Activated T-helper 1 cell treated with anti-CD3 and anti-CD28 coated beads, Interleukin-12 subunit alpha, Interleukin-12 subunit beta, Interleukin-2, Interleukin-4 antibody, amounts not matched to agents 30 ng/mL and 10 ng/mL and 1 ng/mL, durations not matched to agents 14 hours and 24 hours and 36 hours (primary cell): ENCODE measurements at places on chromosomes 3 and 15.

GRCh38 chr3:182861348-182861747 lies 68.0 kb downstream of the ATP11B start:
- H3K27ac ChIP-seq, result peak overlapping the region; percentile 24
- H3K4me3 ChIP-seq, result no peak overlapping the region
- peaks cover 29% of the 10 kb centered on the region for H3K4me1 ChIP-seq
- no peaks in the 10 kb centered on the region for H3K27me3 ChIP-seq

GRCh38 chr3:193743702-193744047 lies 150.7 kb downstream of the OPA1 start:
- no peaks in the 10 kb centered on the region for H3K36me3 ChIP-seq
- DNase-seq, result no peak
- H3K4me1 ChIP-seq, result peaks cover 17% of the 10 kb centered on the region
- H3K27ac ChIP-seq, result peak overlapping the region; percentile 37
- H3K4me3 ChIP-seq, result peak overlapping the region; percentile 61

DNA sequence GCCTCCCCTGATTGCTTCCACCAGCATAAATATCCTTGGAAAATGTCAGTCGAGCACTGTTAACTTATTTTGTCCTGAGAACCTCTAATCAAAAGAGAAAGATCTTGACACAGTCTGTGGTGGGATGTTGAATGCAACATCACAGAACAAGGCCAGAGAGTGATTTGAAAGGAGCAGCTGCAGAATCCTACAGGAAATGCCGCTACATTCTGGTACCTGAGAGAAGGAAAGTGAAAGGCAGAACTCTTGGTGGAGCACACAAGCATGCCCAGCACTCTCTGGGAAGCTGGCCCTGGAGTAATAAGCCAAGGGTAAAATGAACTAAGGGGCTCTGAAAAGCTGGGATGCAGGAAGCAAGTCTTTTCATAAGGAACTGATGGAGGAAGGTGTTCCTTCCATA lies 75.8 kb downstream of the CBLB start:
- peaks cover 65% of the 10 kb centered on the region for H3K4me1 ChIP-seq
- H3K27ac ChIP-seq, result no peak overlapping the region
- no peaks in the 10 kb centered on the region for H3K27me3 ChIP-seq
- H3K36me3 ChIP-seq, result peaks cover 55% of the 10 kb centered on the region
- no peak overlapping the region for H3K4me3 ChIP-seq

- no peak for DNase-seq
- no peaks in the 10 kb centered on the region for H3K27me3 ChIP-seq
- no peaks in the 10 kb centered on the region for H3K4me1 ChIP-seq
Observed at GRCh38 chr3:102790747-102791325, 356.0 kb downstream of the ZPLD1 start.

- peak overlapping the region; percentile 50 for H3K4me3 ChIP-seq
- DNase-seq, result peak; percentile 11
- H3K27ac ChIP-seq, result peak overlapping the region; percentile 84
- peaks cover 20% of the 10 kb centered on the region for H3K27me3 ChIP-seq
- peaks cover 62% of the 10 kb centered on the region for H3K4me1 ChIP-seq
Observed at GRCh38 chr15:83200162-83200561, 7.5 kb downstream of the HDGFL3 start.

GRCh38 chr15:62895905-62896316 lies 146.6 kb upstream of the TPM1 start:
- no peaks in the 10 kb centered on the region for H3K36me3 ChIP-seq
- H3K4me1 ChIP-seq, result no peaks in the 10 kb centered on the region
- no peak for DNase-seq

- no peak overlapping the region for H3K4me3 ChIP-seq
- no peaks in the 10 kb centered on the region for H3K27me3 ChIP-seq
- H3K4me1 ChIP-seq, result no peaks in the 10 kb centered on the region
- H3K36me3 ChIP-seq, result no peaks in the 10 kb centered on the region
- H3K27ac ChIP-seq, result no peak overlapping the region
Observed at GRCh38 chr3:54599716-54600115, 328.1 kb downstream of the LRTM1 start.

GRCh38 chr3:133162265-133162664 lies 124.1 kb downstream of the TMEM108 start:
- DNase-seq, result no peak
- H3K36me3 ChIP-seq, result no peaks in the 10 kb centered on the region
- H3K27ac ChIP-seq, result no peak overlapping the region

DNA sequence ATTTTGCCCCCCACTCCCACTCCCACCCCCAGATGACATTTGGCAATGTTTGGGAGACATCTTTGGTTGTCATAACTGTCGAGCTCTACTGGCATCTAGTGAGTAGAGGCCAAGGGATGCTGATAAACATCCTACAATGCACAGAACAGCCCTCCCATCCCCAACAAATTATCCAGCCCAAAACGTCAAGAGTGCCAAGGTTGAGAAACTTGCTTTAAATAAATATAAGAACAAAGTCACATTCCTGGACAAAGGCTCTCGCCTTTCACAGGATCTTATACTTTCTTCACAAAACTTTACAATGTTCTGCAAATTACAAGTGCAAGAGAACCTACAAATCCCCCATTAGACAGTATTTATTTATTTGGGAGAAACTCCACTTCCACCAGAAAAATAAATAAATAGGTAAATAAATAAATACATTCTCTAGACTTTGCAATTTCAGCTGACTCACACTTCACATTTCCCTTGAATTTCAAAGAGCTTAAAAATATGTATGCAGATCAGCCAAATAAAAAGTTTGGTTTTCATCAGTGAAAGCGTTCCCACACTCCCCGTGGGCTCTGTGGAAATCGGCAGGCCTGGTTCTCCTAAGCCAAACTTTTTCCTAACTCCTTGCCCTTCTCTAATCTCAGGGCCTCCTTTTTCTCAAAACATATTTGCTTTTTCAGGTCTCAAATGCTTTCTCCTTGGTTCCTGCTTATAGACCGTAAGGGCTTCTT lies 12.7 kb upstream of the CPA3 start:
- no peak for DNase-seq
- H3K27ac ChIP-seq, result no peak overlapping the region
- peaks cover 7% of the 10 kb centered on the region for H3K27me3 ChIP-seq
- no peaks in the 10 kb centered on the region for H3K36me3 ChIP-seq

GRCh38 chr15:66730168-66731021 lies 28.4 kb downstream of the SMAD6 start:
- no peak overlapping the region for H3K4me3 ChIP-seq
- H3K36me3 ChIP-seq, result no peaks in the 10 kb centered on the region
- H3K4me1 ChIP-seq, result no peaks in the 10 kb centered on the region
- DNase-seq, result no peak
- peaks cover 2% of the 10 kb centered on the region for H3K27me3 ChIP-seq
- H3K27ac ChIP-seq, result no peak overlapping the region

GRCh38 chr3:40445880-40446279 lies 11.3 kb upstream of the RPL14 start:
- no peak for DNase-seq
- H3K36me3 ChIP-seq, result peaks cover 2% of the 10 kb centered on the region
- H3K27me3 ChIP-seq, result no peaks in the 10 kb centered on the region
- H3K27ac ChIP-seq, result no peak overlapping the region
- H3K4me1 ChIP-seq, result no peaks in the 10 kb centered on the region
- H3K4me3 ChIP-seq, result no peak overlapping the region

DNA sequence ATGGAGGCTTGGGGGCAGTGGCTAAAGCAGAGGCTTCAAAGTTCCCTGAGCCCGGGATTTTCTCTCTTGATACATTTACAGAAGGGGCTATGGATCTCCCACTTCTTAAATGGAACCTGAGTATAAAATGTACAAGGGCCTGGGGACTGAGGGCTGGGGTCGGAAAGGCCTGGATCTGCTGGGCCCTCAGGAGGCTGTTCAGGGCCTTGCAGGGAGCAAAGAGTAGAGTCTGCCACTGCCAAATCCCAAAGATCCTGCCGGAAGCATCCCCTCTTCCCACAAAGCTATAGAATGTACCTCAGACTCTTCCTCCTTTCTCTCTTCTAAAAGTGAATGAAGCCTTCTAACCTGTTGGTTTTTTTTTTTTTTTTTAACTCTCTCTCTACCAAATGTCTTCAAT lies 59.8 kb upstream of the ARHGEF3 start:
- peak overlapping the region; percentile 79 for H3K27ac ChIP-seq
- no peak for DNase-seq
- peak overlapping the region; percentile 29 for H3K4me3 ChIP-seq
- H3K27me3 ChIP-seq, result no peaks in the 10 kb centered on the region

DNA sequence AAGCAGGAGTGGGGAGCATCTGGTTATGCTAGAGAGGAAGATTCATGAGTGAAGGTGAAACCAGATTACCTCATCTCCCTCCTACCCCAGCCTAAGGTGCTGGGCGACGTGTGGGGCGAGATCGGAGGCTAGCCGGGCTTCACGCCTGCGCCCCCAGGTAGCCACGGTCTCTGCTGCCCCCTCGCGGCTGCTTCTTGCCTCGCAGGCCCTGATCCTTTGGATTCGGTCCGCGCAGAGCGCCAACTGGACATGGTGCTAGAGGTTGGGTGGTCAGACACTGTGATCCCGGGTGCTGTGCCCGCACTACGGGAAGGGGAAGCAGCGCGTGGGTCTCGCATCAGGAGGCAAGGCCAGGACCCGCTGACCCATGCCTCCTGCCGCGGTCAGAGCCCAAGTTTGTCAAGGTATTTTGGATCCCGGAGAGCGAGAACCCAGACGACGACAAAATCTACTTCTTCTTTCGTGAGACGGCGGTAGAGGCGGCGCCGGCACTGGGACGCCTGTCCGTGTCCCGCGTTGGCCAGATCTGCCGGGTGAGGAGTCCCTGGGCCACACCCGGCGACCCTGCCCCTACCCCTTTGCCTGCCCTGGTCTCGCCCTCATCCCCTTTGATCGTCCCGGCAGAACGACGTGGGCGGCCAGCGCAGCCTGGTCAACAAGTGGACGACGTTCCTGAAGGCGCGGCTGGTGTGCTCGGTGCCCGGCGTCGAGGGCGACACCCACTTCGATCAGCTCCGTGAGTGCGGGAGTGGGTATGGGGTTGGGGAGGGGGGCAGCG lies 4.2 kb downstream of the SEMA3B start:
- DNase-seq, result peak; percentile 82
- H3K36me3 ChIP-seq, result no peaks in the 10 kb centered on the region
- peaks cover 21% of the 10 kb centered on the region for H3K4me1 ChIP-seq
- H3K4me3 ChIP-seq, result peak overlapping the region; percentile 71

GRCh38 chr15:80567721-80568157 lies 127.4 kb upstream of the ABHD17C start:
- H3K4me3 ChIP-seq, result no peak overlapping the region
- H3K4me1 ChIP-seq, result no peaks in the 10 kb centered on the region
- H3K27ac ChIP-seq, result no peak overlapping the region
- no peak for DNase-seq

GRCh38 chr3:85725809-85726208 lies 767.0 kb downstream of the CADM2 start:
- no peaks in the 10 kb centered on the region for H3K4me1 ChIP-seq
- H3K4me3 ChIP-seq, result no peak overlapping the region
- H3K27me3 ChIP-seq, result no peaks in the 10 kb centered on the region
- H3K36me3 ChIP-seq, result no peaks in the 10 kb centered on the region

- no peak for DNase-seq
- H3K4me1 ChIP-seq, result no peaks in the 10 kb centered on the region
- peaks cover 37% of the 10 kb centered on the region for H3K27me3 ChIP-seq
- no peak overlapping the region for H3K4me3 ChIP-seq
- no peaks in the 10 kb centered on the region for H3K36me3 ChIP-seq
Observed at GRCh38 chr3:124890573-124891190, 3.5 kb upstream of the ITGB5 start.

GRCh38 chr15:63436872-63437375 lies 55.3 kb upstream of the CA12 start:
- DNase-seq, result peak; percentile 68
- peaks cover 6% of the 10 kb centered on the region for H3K27me3 ChIP-seq
- peak overlapping the region; percentile 32 for H3K27ac ChIP-seq
- no peaks in the 10 kb centered on the region for H3K36me3 ChIP-seq
- peaks cover 35% of the 10 kb centered on the region for H3K4me1 ChIP-seq
- H3K4me3 ChIP-seq, result no peak overlapping the region

GRCh38 chr3:2268779-2269178 lies 170.1 kb downstream of the CNTN4 start:
- DNase-seq, result no peak
- no peaks in the 10 kb centered on the region for H3K36me3 ChIP-seq
- no peaks in the 10 kb centered on the region for H3K4me1 ChIP-seq
- no peaks in the 10 kb centered on the region for H3K27me3 ChIP-seq
- H3K27ac ChIP-seq, result no peak overlapping the region
- H3K4me3 ChIP-seq, result no peak overlapping the region

GRCh38 chr15:96362755-96363651 lies 32.5 kb downstream of the NR2F2 start:
- H3K27me3 ChIP-seq, result peaks cover 69% of the 10 kb centered on the region
- peak overlapping the region; percentile 45 for H3K27ac ChIP-seq
- no peaks in the 10 kb centered on the region for H3K4me1 ChIP-seq

DNA sequence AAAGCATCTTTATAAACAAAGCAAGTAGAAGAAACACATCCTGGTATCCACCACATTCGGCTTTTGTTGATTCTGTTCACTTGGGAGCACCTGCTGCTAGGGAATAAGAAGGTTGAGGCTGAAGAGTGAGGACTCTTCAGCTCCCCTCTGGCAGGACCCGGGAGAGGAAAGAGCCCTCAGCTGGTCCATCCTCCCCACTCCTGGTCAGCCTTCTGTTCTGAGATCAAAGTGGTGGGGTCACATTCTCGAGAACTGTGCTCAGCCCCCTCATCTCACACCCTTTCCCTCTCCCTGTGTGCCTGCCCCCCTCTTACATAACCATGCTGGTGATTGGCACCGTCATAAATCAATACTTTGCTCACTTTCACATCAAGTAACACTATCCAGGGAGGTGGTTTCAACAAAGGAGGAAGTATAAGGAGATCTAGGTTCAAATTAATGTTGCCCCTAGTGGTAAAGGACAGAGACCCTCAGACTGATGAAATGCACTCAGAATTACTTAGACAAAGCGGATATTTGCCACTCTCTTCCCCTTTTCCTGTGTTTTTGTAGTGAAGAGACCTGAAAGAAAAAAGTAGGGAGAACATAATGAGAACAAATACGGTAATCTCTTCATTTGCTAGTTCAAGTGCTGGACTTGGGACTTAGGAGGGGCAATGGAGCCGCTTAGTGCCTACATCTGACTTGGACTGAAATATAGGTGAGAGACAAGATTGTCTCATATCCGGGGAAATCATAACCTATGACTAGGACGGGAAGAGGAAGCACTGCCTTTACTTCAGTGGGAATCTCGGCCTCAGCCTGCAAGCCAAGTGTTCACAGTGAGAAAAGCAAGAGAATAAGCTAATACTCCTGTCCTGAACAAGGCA lies at the start of gene NR1I2:
TSS of gene NR1I2 (plus strand) at position 772 of the 869 bp plus-strand sequence.
- no peak within 1 kb of the TSS for H3K4me3 ChIP-seq
- H3K4me1 ChIP-seq, result no peaks in the 10 kb centered on the region
- no peak for DNase-seq
- H3K36me3 ChIP-seq, result no peaks in the 10 kb centered on the region

- no peak overlapping the region for H3K4me3 ChIP-seq
- no peaks in the 10 kb centered on the region for H3K27me3 ChIP-seq
- H3K27ac ChIP-seq, result no peak overlapping the region
- H3K36me3 ChIP-seq, result peaks cover 2% of the 10 kb centered on the region
- H3K4me1 ChIP-seq, result peaks cover 15% of the 10 kb centered on the region
Observed at GRCh38 chr3:4528819-4529600, 35.9 kb downstream of the ITPR1 start.
